ENCODE measurements at places on chromosomes 5 and 9.

DNA sequence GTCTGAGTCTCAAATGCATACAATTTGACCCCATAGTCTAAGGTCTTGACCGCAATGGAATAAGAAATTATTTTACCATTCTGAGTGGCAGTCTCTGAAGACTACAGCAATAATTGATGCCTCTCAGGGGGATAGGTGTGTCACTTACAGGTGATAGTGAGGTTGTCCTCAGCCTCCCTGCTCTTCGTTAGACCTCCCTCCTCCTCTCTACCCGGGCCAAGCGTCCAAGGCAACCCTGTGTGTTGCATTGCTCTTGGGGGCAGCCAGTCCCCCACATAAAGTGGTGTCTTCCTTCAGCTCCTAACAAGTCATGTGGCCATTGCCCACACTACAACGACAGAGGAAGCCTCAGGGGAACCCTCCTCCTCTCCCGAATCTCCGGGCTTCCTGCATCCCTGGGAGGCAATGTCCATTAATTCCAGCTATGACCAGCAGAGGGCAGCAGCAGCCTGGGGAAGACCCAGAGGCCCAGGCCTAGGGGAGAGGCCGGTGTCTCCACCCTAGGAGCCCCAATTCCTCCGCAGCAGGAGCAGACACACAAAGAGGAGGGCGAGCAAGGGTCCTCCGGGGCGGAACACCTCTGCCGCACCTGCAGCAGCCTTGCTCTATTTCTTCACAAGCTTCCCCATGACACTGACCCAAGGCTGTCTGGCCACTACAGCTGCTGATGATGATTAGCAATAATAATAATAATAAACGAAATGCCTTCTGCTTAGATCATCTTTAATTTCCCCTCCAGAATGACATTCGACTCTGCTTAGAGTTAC, 134.8 kb downstream of the KCNIP1 start:
- DNase-seq = peak; percentile 59

DNA sequence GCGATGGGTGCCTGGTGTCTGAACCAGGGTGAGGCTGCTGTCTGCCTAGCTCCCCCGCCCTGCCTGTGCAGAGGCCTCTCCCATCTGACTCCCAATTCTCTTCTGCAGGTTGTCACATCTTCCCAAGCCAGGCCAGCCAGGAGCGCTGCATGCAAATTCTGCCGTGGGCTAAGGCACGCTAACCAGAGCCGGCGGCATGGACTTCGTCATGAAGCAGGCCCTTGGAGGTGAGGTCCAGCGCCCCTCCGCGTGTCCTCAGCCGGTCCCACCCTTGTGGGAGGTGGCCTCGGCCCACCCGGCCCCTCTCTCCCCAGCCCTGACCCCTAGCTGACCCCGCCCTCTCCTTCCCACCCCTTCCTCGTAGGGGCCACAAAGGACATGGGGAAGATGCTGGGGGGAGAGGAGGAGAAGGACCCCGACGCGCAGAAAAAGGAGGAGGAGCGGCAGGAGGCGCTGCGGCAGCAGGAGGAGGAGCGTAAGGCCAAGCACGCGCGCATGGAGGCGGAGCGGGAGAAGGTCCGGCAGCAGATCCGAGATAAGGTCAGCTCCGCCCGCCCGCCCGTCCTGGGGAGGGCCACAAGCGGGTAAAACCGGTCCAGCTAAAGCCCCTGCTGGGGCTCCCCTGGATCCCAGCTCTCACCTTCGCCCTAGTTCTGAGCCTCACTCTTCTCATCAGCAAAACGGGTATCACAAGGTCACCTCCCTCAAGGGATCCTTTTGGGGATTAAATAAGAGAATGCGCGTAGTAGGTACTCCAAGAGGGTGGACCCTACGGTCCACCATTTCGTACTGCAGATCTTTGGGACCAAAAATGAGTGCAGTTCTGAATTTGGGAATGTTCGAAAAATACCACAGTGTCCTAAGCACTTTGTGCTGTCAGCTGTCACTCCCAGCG, 7.4 kb downstream of the CPLX2 start:
- DNase-seq = no peak

DNA sequence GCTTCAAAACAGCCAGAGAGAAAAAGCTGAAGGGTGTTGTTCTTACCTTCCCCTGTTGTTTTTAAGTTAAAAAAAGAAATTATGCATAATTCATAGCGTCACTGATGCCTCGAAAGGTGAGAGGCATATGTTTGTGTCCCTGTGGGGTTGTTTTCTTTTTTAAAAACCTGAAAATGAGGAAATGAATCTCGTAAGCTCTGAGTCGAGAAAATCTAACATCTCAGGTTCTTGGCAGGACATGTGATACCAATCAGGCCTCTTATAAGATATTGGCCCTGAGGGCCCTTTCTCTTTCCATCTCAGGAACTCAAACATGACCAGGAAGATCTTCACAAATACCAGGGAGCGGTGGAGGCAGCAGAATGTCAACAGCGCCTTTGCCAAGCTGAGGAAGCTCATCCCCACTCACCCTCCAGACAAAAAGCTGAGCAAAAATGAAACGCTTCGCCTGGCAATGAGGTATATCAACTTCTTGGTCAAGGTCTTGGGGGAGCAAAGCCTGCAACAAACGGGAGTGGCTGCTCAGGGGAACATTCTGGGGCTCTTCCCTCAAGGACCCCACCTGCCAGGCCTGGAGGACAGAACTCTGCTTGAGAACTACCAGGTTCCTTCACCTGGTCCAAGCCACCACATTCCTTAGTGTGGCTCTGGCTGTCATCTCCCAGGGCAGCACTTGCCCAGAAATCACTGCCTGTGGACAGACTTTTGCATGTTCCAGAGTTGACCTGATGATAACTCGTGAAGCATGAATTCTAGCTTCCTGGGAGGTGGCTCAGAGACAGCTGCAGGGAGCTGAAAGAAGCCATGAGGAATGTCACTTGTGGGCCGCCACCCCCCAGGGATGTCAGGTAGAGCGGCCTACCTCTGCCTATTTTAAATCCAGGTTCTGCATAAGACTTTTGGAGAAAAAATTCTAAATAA, at the start of gene TAL2:
Gene TAL2, plus strand, starts transcription at position 274 of the 921 bp plus-strand sequence. Its CDS starts 40 bp downstream, at position 314.
- DNase-seq = no peak

- DNase-seq = no peak
These were observed 47.1 kb downstream of the ZNF622 start for GRCh38 chr5:16418471-16418922.

DNA sequence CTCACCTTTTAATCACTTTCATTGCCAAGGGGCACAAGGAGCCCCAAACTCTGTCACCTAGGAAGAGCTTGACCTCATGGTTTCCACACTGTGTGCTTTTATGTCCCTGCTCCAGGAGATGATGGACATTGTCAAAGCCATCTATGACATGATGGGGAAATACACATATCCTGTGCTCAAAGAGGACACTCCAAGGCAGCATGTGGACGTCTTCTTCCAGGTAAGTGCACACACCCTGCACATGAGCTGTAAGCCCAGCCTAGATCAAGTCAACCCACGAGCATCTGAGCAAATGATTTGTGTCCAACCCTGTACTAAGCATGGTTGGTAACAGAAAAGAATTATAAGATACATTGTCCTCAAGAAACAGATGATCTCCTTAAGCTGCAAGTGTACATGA, 50.8 kb upstream of the GABRP start:
- DNase-seq = no peak

DNA sequence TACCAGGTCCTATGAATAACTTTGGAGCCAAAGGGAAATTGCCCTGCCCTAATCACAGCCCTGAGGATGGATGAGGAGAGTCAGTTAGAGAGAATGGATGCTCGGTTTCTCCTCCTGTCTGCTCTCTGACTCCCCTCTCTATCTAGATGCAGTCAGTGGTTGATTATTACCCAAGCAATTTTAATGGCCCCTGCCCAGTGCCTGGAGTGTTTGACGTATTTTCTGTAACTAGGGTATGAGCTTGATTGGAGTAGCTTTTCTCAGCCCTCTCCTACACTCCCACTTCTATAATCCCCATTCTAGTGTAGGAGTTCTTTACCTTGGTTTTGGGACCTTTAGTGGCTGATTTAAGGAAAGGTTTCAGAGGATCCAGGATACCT, 60.4 kb downstream of the DOCK2 start:
- no peak for DNase-seq

All from CD8-positive, alpha-beta T cell (primary cell).